ENCODE measurements at places on chromosomes 16 and 17.

DNA sequence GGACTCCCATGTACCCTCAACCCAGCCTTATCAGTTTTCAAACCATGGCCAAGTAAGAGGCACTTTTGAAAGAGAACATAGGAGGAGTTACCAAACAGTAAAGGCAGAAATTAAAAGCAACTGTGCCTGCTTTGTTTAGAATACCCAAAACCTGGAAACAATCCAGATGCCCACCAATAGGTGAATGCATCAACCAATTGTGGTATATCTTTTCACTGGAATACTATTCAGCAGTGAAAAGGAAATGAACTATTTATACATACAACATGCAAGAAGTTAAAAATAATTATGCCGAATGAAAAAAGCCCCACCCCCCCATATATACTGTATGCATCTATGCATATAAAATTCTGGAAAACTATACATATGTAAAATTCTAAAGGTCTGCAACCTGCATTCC, 37.0 kb downstream of the PITPNC1 start:
- DNase-seq: no peak

GRCh38 chr17:37050920-37051319, 102.2 kb downstream of the AATF start:
- DNase-seq: no peak

DNA sequence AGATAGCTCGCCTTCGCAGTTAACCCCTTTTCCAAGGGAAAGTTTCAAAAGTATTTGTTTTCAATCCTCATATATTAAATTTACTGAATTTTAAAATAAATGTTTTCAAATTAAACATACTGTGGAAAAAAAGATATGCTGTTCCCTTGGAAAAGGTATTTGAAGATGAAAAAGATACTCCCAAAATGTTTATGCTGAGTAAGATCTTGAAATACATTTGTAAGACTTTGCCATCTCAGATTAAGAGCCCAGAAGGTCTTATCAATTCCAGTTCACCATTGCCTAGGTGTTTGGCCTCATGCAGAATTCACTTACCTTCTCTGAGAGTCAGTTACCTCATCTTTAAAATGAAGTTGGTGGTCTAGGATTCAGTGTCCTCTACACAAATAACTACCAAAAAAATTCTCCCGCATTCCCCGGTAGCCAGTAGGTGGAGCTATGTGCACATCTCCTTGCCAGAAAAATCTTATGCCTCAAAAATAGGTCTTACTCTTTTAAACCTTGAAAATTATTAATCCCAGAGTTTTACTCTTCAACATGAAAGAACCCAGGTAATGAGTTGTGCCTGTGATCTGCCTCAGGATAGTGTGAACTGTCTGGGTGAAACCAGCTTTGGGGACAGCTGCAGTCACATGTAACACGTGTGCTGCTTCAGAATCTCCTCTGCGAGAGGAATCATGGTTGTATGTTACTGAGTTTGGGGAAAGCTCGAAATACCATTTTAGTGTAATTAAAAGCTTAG, 178.3 kb downstream of the MRTFB start:
- DNase-seq: no peak

DNA sequence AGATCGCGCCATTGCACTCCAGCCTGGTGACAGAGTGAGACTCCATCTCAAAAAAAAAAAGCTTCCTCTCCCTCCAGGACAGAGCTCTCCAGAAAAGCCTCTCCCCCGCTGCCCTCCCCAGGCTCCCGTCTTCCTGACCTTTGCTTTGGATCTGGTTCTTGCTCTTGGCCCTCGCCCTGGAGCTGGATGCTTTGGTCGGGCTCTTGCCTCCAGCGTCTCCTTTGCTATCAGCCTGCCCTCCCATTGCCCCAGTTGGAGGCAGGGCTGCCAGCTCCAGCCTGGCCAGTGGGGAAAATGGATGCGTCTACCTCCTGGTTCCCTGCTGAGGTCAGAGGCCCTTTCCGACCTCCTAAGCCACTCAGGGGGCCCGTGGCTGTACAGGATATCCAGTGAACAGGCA, 35.9 kb downstream of the TRARG1 start:
- DNase-seq: no peak

- DNase-seq: no peak
Measured at GRCh38 chr17:17723354-17724261, 42.4 kb downstream of the RAI1 start.

DNA sequence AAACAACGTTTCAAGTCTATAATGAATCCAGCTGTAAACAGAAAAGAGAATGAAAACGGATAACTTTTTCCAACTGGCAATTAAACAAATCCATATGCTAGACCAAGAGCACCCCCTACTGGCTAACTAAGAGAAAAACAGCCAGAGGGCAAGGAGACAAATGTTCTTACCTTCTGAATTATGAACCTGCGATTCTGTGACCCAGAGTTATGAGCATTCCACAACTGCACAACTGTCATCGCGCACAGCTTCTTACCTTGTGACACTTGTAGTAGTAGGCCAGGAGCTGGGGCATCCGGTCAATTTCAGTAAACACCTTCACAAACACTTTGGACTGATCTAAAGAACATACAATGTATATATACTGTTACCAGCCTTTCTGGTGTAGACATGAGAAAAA, 18.6 kb downstream of the COG7 start:
- no peak for DNase-seq

GRCh38 chr17:21129023-21129681, 2.4 kb downstream of the DHRS7B start:
- DNase-seq: no peak

DNA sequence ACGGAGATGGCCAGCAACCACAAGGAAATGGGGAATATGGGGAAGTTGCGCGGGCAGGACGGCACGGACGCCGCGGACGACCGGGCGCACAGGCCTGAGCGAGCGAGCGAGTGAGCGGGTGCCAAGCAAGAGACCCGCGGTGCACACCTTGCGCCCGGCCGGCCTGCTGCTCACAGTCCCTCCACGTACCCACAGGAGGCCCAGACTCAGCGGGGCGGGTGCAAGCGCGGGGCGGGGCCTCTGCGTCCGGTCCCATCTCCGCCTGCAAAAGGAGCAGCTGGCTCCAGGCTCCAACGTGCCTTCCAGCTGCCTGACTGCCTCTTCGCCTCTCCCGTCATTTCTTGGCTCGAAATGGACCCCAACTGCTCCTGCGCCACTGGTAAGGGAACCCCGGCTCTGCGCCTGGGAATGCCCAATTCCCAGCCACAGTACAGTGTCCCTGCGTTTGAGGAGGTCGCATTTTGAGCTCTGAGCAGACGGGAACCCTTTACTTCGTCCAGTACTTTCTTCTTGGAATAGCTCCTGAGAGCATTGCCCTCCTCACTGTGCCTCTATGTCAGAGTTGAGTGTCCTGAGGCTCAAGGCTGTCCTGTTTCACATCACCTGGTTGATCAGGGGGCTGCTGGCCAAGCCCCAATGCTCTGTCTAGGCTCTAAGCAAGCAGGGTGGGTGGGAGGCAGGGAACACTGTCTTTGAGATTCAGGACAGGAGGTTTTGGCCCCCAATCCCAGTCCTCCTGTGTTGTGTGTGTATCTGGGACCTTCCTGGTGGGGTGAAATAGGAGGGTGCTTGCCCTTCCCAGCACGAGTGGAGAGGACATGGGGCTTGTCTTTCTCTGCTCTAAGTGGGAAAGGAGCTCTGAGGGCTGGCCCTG, 8.1 kb upstream of the MT1E start:
- no peak for DNase-seq

GRCh38 chr17:68657166-68657565, 56.0 kb upstream of the FAM20A start:
- DNase-seq: no peak

DNA sequence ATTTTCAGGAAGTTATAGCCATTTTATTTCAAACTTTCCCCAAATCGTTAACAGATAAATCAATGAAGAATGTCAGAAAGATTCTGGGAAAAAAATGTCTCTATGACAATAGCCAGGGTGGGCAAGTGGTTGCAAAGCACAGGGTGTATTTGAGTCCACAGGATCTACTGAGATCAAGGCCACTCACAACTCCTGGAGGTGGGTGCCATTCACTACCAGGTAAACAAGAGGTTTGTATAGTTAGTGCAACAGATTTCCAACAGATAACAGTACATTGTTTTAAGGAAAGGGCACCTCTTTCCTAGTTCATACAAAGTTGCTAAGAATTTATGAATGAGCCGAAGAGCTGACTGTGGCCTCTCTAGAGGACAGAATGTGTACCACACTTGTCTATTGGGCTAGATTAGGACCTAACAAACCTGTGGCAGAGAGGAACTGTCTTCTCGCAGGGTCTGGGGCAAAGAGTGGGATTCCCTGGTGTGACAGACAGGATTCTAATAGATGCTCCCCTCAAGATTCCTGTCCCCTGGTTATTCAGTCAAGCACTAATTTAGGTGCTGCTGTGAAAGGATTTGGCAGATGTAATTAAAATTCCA, 52.0 kb upstream of the ZNF629 start:
- no peak for DNase-seq

DNA sequence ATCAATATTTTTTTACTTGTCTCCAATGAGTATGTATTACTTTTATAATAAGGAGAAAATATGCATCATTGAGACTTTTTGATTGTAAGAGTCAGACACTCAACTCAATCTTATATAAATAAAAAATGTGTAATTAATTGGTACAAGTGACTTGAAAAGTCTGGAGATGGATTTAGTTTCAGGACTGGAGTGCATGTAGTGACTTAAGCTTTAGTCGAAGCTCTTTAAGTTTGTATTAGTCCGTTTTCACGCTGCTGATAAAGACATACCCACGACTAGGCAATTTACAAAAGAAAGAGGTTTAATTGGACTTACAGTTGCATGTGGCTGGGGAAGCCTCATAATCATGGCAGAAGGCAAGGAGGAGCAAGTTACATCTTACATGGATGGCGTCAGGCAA, 60.7 kb upstream of the NKD1 start:
- no peak for DNase-seq

- no peak for DNase-seq
Measured at GRCh38 chr17:4968486-4969046, 949 bp upstream of the SPAG7 start.

GRCh38 chr16:57970970-57971369, at the start of gene CNGB1:
TSS of gene CNGB1 (minus strand) at chr16:57971128. CDS start at chr16:57967286, 3,842 bp downstream.
- no peak for DNase-seq

DNA sequence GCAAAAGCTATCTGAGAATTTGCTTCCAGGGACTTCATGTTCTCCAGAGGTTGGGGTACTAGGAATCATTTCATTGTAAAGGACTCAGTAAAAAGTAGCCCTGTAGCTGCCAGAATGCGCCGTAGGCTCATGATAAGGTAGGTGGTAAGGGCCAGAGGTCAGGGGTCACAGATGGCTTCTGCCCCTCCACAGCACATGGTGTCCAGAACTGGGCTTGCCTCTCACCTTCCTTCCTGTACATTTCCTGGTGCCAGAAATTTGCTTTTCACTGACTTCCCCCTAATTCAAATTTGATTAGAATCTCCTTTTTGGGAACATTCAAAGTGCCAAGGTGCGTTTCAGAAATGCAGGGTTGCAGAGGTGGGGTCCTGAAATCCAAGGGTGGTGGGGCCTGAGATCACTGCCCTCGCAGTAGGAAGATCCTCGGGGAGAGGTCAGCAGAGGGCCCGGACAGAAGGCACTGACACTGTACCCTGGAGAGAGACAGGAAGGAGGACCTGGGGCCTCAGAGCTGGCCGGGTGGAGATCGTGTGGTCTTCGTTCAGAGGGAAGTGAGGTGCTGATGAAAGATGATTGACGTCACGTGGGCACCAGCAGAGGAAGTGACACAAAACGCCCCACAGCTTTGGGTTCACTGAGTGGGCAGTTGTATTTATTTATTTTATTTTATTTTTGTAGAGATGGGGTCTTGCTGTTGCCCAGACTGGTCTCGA, 25.5 kb upstream of the METRNL start:
- no peak for DNase-seq

DNA sequence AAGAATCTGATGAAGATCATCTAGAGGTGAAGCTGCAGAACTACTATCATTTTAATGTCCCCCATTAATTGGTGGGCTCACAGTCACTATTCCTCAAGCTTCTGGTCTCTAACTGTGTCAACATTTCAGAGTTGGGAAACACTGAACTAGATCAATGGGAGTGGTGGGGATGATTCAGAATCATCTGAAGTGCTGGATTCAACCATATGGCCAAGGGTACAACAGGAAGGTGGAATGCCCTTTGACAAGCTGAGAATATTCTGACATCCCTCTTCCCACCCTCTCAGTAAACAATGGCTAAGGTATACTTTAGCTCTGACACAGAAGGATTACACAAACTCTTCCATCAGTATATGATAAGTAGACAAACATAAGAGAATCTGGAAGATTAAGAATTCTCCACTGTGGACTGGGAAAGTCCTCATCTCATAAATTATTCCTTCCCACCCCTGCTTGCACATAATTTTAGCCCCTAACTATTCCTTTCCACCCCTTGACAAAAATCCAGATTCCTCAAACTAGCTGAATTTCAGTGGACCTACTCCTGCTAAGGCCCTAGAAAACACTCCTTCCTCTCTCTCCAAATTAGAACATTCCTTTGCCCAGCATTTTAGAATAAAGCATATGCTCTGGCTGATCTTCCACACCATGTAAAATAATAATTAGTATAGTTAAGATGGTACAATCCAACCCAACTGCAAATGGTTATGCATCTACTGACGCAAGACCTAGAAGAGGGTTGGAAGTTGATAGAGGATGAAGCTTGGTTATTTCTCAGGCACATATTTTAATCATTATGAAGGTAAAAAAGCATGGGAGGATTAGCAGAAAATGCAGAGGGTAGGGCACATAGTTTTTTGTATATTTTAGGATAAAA, 16.3 kb upstream of the RFFL start:
- DNase-seq: no peak

DNA sequence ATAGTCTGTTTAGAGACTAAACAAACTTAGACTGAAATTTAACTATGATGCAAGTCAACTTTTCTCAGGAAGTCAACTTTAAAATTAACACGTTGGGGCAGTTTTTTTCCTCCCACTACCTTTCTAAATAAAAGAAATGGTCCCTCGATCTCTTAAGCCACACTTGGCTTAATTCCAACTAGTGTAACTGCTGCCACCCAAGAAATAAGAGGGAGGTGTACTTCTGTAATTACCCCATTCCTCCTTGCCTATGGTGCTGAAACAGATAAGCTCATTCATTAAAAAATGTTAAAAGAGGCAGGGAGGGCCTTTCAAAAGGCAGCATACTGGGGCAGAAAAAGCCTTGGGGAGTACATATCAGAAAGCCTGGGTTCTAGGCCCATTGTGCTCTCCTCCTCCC, 59.8 kb downstream of the NCOR1 start:
- no peak for DNase-seq

GRCh38 chr17:17387498-17388362, 84.6 kb downstream of the NT5M start:
- DNase-seq: no peak

GRCh38 chr16:3012828-3013420, at the start of gene CLDN9:
TSS of gene CLDN9 (plus strand) at chr16:3012923. CDS start at chr16:3013363, 440 bp downstream.
- DNase-seq: no peak

GRCh38 chr16:66374176-66374575, 7.7 kb downstream of the CDH5 start:
- no peak for DNase-seq

Measured in SIG-M5 (cell line).